NCI-H2029 treated with DMSO at 0.1 percent for 48 hours (cell line): ENCODE measurements at places on chromosomes 16 and 17.

- DNase-seq: no peak
These were observed 31.0 kb downstream of the LRRC75A start for GRCh38 chr17:16460796-16461605.

GRCh38 chr17:35879773-35880654 is at the start of gene CCL5:
Gene CCL5 (minus strand): TSS chr17:35880360.
- no peak for DNase-seq

- DNase-seq: no peak
These were observed at the start of gene GPR139 for GRCh38 chr16:20073203-20074098. Gene GPR139 (minus strand): TSS chr16:20073890. CDS start chr16:20073616, 274 bp downstream.

GRCh38 chr17:27860971-27861664 is 32.0 kb downstream of the LYRM9 start:
- DNase-seq: no peak

DNA sequence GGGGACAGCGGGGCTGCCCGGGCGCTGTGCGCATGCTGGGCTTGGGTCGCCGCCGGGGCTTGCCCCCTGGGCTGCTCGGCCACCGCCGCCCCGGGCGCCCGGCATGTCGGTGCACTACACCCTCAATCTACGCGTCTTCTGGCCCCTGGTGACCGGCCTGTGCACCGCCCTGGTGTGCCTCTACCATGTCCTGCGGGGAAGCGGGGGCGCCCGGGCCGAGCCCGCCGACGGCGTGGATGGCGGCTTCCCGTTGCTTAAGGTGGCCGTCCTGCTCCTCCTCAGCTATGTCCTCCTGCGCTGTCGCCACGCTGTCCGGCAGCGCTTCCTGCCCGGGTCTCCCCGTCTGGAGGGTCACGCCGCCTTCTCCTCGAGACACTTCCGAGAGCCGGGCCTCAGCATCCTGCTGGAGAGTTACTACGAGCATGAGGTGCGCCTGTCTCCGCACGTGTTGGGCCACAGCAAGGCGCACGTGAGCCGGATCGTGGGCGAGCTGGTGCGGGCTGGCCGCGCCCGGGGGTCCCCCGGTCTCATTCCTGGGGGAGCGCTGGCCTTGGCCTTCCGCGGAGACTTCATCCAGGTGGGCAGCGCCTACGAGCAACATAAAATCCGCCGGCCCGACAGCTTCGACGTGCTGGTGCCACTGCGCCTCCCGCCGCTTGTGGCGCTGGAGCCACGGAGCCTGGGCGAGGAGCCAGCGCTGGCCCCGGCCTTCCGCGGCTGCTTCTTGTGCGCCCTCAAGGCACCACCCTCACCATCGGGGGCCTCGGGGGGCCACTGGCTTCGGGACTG is 789 bp downstream of the ITPRIPL2 start:
- no peak for DNase-seq

- DNase-seq: no peak
These were observed 7.3 kb upstream of the XYLT2 start for GRCh38 chr17:50338645-50339044.

DNA sequence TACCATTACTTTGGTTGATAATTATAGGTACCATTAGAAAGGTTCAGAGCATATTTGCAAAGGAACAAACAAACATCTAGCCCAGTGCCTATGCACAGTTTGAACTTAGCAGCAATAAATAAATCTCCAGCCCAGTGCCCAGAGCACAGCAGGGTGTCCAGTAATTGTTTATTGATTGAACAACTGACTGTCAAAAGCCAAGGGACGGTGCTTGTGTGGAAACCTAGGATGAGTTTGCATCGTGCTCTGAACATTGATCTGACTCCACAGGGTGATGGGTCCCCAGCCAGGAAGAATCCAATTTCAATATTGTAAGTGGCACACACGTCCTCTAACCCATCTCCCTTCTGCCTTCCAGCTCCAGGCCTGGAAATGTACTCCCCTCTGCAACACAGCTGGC is 625.5 kb upstream of the C16orf82 start:
- DNase-seq: no peak

GRCh38 chr17:40107522-40108174 is 7.3 kb upstream of the NR1D1 start:
- no peak for DNase-seq

- no peak for DNase-seq
These were observed 14.7 kb downstream of the TPPP3 start for GRCh38 chr16:67378642-67379041.
